ENCODE measurements at places on chromosomes 6 and 20. TPM values are rescaled to one million over a fixed set of nuclear protein-coding genes. Genes with fewer than 3 reads are reported as not detected.

The CFAP61 gene
- not detected for total RNA-seq

The NAA20 gene
- total RNA-seq: 156 TPM

The TGIF2 gene
- total RNA-seq: 7.5 TPM

The PRPH2 gene
- 0.08 TPM for total RNA-seq

The TLDC2 gene
- 0.20 TPM for total RNA-seq

The RFX6 gene
- not detected for total RNA-seq

The TRIM15 gene
- not detected for total RNA-seq

GRCh38 chr6:38543022-38543421, 96.7 kb downstream of the BTBD9 start:
- ATAC-seq: no peak

GRCh38 chr6:142975365-142975764, 30.4 kb upstream of the HIVEP2 start:
- ATAC-seq: no peak

DNA sequence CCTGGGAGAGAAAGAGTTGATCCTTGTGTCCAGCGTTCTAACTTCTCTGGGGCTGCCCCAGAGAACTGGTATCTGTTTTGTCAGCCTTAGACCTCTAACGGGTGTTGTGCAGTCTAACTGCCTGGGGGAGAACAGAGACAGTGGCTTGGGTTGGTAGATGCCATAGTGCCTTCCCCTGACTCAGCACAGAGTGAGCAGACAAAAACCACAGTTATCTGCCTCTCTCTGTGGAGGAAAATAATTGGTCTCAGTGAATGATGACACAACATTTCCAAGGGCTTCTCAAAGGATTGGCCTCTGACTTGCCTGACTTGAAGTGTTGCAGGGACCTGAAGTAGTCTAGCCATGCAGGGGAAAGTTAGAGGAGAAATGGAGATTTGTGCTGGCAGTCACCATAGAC, 226.2 kb upstream of the MAN1A1 start:
- no peak for ATAC-seq

DNA sequence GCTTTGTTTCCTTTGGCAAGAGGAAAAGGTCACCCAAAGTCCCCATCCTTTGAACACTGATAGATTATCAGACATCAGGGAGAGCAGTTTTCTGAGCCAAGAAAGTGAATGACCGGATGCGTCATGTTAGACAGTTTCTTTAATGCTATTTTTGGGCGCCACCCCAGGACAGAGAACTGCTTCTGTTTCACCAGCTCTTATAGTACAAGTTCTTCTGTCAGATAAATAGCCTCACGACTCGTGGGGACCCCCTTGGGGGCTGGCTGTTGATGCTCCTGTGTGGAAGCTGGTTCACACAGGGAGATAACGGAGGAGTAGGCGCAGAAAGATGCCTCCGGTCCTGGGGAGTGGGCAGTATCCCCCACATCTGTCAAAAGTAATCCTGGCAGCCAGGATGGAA, 54.6 kb downstream of the NPEPL1 start:
- ATAC-seq: no peak

GRCh38 chr6:146914489-146915483, 289.4 kb upstream of the STXBP5 start:
- peak; percentile 86 for ATAC-seq

DNA sequence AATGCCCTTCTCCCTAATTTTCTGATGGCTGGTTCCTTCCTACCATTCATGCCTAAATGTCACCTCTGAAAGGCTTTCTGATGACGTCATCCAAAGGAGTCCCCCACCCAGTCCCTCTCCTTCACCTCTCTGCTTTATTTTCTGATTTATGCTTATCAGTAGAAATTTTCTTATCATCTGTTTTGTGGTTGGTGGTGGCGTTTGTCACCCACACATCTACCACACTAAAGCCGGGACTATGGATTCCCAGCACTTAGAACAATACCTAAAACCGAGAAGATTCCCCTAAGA, 9.0 kb downstream of the CNKSR3 start:
- ATAC-seq: no peak

DNA sequence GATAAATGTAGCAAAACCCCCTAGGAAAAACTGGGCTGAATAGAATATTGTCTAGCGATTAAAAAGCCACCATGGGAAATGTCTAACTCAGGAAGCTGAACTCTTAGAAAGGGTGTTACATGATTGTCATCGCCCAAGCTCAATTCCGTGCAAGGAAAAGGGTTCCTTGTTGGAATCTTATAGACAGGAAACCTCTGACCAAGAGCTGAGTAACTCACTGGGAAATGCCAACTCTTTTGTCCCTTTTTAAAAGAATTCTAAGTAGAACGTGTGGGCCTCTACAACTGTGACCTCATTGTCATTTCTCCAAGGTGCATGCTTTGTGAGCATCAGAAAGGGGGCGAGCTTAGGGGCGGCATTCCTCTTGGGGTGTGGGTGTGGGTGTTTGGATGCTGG, 88.1 kb downstream of the SYNJ2 start:
- no peak for ATAC-seq

DNA sequence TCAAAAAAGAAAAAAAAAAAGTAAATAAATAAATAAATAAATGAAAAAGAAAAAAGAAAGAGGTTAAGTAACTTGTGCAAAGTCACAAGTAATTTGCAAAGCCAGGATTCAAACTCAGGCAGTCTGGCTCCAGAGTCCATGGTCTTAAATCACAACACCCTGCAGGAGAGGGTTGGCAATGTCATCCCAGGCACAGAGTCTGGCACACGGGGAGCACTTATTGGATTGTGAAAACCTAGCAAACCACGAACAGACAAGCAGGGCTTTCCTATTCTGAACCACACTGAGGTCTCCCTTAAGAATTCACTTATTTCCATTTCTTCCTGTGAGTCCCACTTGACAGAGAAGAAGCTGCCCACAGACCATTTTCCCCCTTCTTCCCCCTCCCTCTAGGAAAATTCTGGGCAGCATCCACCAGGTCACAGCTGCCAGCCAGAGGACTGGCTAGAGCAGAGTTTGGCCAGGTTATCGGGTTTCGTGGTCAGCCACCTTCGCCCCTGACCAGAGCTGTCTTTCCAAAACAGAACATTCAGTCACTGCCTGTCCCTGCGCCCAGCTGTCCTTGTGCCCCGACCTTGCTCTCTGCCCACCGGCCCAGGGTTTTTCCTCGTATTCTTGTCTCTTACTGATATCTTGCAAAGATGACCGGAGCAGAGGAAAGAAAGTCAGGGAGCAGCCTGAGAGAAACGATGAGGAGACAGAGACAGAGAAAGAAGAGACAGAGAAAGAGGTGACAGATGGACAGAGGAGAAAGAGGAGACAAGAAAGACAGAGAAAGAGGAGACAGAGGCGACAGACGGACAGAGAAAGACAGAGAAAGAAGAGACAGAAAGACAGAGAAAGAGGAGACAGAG, 106.4 kb upstream of the PTPN1 start:
- no peak for ATAC-seq

GRCh38 chr6:150689900-150690590, 90.4 kb downstream of the PLEKHG1 start:
- no peak for ATAC-seq

DNA sequence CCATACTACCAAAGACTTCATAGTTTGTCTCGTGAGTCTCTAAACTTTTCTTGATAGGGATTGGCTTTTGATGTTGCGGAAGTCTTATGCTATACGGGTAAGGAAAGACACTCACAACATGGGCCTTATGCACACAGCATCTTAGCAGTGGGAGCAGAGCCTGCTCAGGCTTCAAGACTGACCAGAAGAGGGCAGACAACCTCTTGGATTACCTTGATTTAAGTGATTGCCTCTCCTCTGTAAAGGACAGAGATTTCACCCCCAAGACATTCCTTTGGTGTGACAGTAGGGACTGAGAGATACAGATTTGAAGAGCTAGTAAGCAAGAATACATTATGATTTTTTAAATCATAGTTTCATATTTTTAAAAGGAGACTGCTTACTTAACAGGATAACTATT, 71.0 kb upstream of the SAMD3 start:
- peak; percentile 62 for ATAC-seq

- ATAC-seq: no peak
These were observed 3.6 kb downstream of the EEF1A2 start for GRCh38 chr20:63495167-63495720.

- no peak for ATAC-seq
These were observed 21.8 kb downstream of the SDCBP2 start for GRCh38 chr20:1307171-1307570.

GRCh38 chr6:137217801-137218472, 1.2 kb downstream of the IFNGR1 start:
- ATAC-seq: peak; percentile 5

- ATAC-seq: no peak
These were observed 319.9 kb downstream of the TRDN start for GRCh38 chr6:123316733-123317323.

GRCh38 chr6:116436586-116436985, 24.6 kb upstream of the CALHM6 start:
- ATAC-seq: no peak

DNA sequence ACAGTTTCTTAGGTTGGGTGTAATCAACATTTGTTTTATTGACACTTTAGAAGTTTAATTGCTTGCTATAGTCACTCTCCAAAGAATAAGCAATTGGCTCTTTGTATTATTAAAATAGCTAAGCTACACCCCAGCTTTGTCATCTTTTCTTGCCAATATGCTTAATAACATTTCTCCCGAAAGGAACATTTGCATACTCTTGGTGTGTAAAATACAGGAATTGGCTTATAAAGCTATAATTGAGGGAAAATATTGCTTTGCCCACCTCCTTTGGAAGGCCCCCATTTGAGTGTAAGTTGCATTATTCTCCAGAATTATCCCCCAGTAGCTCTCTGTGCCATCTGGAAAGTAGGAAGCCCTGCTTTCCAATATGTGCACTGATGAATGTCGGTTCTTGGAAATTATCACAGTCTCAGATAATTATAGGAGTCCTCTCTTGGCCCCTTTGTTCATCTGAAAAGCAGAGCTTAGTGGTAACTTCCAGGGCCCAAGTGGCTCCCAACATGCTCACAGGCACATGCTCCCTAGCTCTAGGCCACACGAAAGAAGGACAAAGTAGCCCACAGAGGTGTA, 92.4 kb upstream of the B3GAT2 start:
- no peak for ATAC-seq

DNA sequence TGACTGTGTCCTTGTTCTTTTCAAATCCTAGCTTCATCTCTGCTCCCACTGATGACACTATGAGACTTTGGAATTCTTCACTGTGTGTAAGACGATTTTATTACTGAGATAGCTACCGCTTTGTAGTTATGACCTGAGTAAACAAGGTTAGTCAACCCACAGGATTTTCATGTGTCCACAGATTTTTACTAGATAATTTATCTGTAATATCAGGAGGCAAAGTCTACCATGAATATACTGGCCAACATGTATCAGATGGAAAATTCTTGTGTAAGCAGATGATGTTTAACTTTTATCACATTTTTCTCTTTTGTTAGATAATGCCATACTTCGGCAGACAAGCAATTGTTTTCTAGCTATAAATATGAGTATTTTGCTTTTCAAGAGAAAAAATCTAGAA, 119.8 kb downstream of the SGK1 start:
- ATAC-seq: no peak

GRCh38 chr20:965956-966355, 36.2 kb downstream of the RSPO4 start:
- no peak for ATAC-seq

- ATAC-seq: no peak
These were observed 74.6 kb downstream of the DTD1 start for GRCh38 chr20:18662279-18663040.

DNA sequence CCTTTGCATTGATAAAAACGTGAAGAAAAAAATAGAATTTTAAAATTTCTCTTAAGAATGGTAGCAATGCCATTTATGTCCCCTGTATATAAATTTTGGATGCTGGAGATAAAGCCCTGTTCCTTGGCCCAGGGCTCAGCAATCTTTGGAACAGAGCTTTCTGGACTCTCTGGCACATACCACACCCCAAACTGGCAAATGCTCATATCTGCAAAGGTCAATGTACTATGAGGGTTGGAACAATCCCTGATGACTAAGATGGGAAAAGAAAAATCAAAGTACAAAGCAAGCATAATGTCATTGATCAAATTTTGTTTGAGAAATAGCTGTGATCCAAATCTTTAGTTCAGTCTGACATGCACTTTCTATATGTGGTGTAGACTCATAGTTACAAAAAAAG, 158.1 kb upstream of the HCRTR2 start:
- no peak for ATAC-seq

DNA sequence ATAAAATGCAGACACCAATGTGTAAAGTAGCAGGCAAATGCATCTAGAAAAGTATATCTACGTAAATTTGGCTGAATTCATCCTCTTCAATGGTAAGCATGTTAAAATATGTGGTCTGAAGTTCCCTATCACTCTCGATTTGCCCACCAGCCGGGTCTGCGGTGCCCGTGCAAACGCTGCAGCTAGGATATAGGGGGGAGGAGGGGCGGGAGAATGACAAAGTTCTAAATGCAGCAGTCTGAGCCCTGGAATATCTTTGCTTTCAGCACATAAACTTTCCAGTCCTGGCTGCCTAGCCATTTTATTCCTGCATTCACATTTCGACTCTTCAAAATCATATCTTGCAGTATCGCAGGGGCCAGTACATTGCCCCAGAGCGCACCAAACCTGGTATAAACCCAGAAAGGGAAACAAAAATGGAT, 708 bp downstream of the NRN1 start:
- ATAC-seq: no peak

GRCh38 chr20:42792052-42792451, 397.7 kb downstream of the PTPRT start:
- ATAC-seq: no peak

- ATAC-seq: no peak
These were observed 793 bp upstream of the PDSS2 start for GRCh38 chr6:107460083-107460631.

GRCh38 chr6:43255408-43256054, 12.2 kb downstream of the TTBK1 start:
- ATAC-seq: no peak

GRCh38 chr6:125811259-125811658, 20.5 kb downstream of the NCOA7 start:
- no peak for ATAC-seq

- no peak for ATAC-seq
These were observed 3.0 kb downstream of the FLRT3 start for GRCh38 chr20:14334306-14334930.
